ENCODE measurements at places on chromosomes 4 and X.
A peak's percentile ranks its signal among the peaks of the same experiment; 100 is the strongest.

GRCh38 chr4:145168581-145169187, 11.7 kb downstream of the OTUD4 start:
- no peak for DNase-seq

DNA sequence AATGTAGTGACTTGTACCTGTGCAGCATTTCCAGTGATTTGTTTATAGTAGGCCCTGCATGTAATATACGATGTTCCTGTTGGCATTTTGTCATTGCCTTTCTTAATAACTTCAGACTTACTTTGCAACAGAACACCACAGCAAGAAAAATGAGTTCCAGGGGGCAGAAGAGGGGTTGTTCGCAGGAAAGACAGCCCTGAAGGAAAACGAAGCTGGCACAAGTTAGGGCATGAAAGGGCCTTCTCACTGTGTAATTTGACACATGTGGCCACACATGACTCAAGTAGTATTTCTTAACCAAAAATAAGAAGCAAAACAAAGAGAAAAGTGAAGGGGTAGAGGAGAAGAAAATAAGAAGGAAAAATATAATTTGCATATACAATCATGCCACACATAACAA, 265.8 kb upstream of the SMIM31 start:
- no peak for DNase-seq

DNA sequence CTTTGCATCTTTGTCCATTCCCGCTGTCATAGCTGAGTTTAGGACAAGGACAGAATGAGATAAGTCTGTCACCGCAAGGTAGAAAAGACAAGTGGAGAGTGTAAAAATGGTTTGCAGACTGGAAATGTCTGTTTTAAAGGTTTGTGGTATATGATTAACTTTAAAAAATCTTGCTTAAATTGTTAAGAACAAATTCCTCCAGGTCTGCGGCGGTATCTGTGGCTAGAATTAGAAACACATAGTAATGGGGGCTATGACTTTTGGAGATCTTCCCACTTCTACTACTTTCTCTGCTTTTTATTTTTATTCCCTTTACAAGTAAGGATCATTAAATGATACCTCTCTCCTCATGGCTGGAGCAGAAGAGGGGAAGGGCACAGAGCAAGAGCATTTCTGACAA, 92.2 kb downstream of the MID1IP1 start:
- no peak for DNase-seq

DNA sequence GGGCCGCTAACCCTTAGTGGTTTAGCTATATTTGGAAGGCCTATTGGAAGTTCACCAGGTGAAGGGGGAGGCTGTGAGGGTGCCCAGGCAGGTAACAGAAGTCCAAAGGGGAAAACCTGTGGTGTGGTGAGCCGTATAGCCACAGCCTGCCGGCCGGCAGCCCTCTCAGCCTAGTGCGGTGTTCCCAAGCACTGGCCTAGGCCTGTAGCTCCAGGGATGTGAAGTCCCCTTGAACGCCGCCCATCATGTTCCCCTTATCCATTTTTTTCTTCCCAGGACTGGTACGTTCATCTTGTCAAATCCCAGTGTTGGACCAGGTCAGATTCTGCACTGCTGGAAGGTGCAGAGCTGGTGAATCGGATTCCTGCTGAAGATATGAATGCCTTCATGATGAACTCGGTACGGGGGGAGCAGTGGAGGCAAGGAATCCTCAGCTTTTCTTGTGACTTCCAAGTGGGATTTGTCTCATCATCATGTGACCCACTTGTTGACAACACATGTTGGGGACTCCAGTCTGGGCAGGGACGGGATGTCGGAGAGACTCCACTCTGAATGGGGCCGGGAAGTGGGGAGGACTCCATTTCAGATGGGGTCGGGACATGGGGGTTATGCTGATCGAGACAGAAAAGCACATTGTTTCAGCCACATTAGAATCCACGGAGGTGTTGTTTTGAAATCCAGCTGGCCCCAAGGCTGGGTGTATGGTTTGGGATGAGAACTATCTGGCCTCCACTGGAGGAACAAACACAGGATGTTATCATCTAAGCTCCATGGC, 39.2 kb upstream of the MSANTD1 start:
- no peak for DNase-seq

GRCh38 chr4:93731456-93731855, 97.1 kb upstream of the ATOH1 start:
- peak; percentile 14 for DNase-seq

- peak; percentile 13 for DNase-seq
These were observed 532 bp downstream of the ZNF827 start for GRCh38 chr4:145937971-145938611.

- no peak for DNase-seq
These were observed 83.0 kb downstream of the MAML3 start for GRCh38 chr4:140070973-140071372.

- no peak for DNase-seq
These were observed 10.9 kb downstream of the RTL5 start for GRCh38 chrX:72120837-72121236.

DNA sequence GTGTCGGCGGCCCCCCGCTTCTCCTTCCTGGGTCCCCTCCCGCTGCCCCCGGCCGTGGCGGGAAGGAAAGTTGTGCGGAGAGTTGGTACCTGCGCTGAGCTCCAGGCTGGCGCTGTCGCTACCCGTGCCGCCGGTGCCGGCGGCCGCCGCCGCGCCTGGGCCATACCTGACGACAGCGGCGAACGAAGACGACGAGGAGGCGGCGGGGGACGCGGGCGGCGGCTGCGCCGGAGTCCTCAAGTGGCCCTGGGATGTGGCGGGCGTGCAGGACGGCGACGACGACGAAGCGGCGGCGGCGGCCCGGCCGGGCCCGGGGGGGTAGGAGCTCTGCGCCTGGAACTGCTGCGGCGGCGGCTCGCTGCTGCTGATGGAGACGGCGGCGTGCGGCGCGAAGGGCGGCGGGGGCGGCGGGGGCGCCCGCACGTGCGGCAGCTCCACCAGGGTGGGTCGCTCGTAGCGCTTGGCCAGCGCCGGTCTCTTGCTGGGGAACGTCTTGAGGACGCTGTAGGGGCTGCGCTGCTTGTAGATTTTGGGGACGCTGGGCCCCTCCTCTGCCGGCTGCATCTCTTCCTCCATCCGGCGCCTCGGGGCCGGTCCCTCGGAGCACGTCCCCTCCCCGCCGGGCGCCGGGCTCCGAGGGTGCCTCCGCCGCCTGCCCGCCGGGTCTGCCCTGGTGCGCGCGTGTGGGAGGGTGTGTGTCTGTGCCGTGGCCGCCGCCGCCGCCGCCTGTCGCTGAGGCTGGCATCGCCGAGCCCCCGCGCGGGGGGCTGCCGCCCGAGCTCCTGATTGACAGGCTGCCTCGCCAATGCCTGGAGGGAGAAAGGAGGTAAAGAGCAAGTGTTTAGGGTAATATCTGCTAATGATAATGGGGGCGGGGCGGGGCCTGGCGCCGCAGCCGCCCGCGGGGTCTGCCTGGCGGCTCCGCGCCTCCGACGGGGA, 618 bp downstream of the BEND4 start:
- peak; percentile 15 for DNase-seq

DNA sequence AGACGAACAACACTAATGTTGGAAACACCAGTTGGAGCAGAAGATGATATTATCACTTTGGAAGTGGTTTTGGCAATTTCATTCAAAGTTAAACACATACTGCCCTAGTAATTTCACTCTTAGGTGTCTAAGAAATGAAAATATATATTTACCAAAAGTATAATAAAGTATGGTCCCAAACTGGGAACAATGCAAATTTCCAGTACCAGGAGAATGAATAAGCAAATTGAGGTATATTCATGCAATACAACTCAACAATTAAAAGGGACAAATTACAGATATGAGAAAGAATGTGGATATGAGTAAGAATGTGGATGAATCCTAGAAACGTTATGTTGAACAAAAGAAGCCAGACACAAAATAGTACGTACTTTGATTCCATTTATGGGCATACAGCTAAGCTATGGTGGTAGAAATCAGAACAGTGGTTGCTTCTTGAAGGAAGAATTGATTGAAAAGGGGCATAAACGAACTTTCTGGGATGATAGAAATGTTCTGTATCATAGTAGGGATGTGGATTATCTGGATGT, 10.0 kb downstream of the ELMOD2 start:
- no peak for DNase-seq

GRCh38 chr4:102037566-102037965, 247.0 kb downstream of the BANK1 start:
- DNase-seq, result no peak

- no peak for DNase-seq
These were observed 48.7 kb upstream of the HELT start for GRCh38 chr4:184969610-184970009.

- DNase-seq, result no peak
These were observed 1.2 kb downstream of the PHF8 start for GRCh38 chrX:54043056-54043455.

DNA sequence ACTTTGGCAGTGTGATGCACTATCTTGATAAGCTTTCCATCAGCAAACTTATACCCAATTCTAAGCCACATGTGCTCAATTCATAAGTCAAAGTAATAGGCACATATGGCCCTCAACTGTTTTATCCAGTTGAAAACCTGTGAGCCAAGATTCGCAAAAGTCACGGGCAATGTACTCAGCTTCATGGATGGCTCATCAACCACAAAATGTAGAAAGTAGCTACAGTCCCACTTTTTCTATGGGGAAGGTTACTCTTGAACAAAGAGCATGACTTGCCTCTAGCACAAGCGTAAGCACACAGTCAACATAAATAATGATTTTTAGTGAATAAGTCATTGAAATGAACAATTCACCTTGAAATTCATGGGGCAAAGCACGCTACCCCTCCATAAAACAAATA, 25.1 kb upstream of the DDX53 start:
- DNase-seq, result no peak

- DNase-seq, result no peak
These were observed 219.2 kb upstream of the HDX start for GRCh38 chrX:84721416-84721815.
